ENCODE measurements at places on chromosomes 3 and 15.
A peak's percentile ranks its signal among the peaks of the same experiment; 100 is the strongest.

GRCh38 chr3:25037049-25037547 is 391.0 kb upstream of the RARB start:
- DNase-seq, result peak; percentile 48

DNA sequence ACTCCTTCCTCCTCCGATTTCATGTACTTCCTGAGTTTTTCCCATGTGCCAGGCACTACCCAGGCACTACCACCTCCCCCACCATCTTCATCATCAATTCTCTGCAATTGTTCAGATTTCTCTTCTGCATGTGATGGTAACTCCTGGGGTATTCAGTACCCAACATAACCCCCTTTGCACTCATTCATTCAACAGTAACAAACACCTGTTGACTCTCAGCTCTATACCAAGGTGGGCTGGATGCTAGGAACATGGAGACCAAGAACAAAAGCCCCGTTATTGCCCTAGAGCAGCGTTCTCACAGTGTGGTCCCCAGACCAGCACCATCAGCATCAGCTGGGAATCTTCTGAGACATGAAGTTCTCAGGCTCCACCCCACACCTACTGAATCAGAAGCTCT is 113.0 kb upstream of the CHD2 start:
- DNase-seq, result no peak

- DNase-seq, result no peak
Measured at GRCh38 chr15:78307976-78308375, 8.6 kb upstream of the SKIC8 start.

DNA sequence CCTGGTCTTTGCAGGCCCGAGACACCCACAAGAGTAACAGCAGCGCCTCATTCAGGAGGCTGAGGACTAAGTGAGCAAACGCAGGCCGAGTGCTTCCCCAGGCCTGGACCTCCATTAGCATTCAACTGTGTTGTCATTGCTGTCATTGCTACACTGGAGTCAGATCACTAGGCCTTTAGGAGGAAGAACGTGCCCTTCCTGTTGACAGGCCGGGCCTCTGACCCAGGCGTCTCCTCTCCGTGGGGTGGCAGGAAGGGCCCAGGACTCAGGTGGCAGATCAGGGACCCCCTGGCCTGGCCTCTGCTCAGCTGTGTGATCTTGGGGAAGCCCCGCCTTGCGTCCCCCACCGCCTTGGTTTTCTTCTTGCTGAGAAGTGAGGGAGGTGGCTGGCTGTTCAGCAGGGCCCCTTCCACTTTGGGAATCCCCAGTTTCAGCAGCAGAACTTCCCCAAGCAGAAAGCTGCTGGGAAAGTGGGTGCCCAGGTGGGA is 19.1 kb downstream of the ZDHHC19 start:
- no peak for DNase-seq

GRCh38 chr3:150449169-150449721 is 41.1 kb downstream of the TSC22D2 start:
- peak; percentile 80 for DNase-seq

- no peak for DNase-seq
Measured at GRCh38 chr3:101791778-101792177, 12.8 kb downstream of the NXPE3 start.

DNA sequence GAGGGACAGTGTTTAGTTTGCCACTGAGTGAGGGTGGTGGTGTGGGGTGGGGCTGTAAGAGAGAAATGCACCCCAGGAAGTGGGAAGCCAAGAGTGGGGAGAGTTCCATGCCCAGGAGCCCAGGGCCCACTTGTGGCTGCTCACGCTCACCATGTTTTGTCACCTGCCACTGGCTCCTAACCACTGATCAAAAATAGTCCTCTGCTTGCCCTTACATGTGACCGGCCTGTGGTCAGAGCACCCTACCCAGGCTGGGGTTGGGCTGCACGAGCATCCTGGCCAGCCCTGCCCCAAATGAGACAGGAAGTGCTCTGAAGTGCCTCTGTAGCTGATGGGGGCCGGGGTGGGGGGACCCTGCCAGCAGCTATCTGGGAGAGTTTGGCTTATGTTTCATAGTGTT is 216.3 kb downstream of the RPLP1 start:
- no peak for DNase-seq

DNA sequence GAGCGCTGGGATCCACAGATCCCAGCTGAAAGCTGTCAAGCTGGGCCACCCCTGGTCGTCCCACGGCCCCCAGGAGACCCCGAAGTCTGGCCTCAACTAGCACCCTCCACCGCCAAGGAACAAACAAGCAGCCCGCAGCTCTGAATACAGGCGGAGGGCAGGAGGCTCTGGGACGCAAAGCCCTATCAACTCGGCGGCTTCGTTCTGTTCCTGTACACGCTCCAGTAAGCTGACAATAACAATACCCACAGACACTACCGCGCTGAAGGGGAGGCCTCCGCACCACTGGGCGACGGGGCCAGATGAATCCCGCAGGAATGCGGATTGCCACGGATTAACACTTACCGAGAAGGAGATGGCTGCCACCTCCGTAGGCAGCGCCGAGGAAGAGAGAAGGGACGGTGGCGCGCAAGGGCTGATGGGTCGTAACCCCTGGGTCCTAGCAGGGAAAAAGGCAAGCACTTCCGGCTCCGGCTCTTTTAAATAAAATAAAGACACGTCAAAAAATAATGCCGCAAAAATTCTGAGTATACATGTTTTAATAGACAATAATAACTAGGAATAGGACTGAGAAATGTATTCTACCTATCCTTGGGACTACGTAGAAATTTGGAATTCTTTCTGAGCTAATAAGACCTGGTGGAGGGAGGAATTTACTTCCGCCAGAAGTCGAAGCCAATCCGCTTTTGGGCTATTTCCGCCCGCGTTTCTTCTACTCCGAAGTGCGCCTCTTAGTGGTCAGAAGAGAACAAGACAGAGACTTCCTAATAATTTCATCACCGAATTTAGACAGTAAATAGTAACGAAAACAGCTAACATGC is at the start of gene RPL32:
TSS of gene RPL32 (minus strand) at position 417 of the 821 bp plus-strand sequence. CDS start 1,328 bp downstream, outside the sequence.
- DNase-seq, result peak; percentile 99

DNA sequence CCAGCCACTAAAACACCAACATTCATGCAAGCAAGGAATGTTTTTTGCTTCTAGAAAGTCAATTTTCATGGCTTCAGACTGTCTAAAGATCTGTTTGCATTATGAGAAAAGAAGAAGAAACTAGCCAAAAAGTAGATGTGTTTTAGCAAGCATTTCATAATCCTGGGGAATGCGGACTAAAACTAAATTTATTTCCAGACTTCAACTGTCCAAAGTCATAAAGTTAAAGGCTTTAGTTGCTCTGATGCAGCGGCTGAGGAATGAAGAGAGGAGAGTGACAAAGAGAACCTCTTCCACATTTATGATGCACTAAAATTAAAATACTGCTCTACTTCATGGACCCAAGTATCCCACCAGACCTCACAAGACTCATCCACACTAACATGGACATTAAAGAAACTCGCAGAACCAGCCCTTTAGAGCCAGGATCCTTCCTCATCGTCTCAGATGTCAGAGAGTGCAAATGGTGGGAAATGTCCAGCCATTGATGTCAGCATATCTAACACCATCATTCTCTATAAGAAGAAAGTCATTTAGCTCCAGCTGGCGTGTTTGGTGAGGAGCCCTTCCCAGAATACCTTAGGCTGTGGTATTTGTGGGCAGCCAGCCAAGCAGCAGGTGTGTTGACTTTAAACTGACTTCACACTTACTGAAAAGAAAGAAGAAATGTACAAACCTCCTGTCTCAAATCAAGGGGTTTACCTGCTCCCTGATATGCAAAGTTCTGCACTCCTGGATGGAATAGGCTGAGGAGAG is 17.4 kb downstream of the FYCO1 start:
- no peak for DNase-seq

- peak; percentile 57 for DNase-seq
Measured at GRCh38 chr3:16033889-16034687, 140.4 kb upstream of the GALNT15 start.

DNA sequence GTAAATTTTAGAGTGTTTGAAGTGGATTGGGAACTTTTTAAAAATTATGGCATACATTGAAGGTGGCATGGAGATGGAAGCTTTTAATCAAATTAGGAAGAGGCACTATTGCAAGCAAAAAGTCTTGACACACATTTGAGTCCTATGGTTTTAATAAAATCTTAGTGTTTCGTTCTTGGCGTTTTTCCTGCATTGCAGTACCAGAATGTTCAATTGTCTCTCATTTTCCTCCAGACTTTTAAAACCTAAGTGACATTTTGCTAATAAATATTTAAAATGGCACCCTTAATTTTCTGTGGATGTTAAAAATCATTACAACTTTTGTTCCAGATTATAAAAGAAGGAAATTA is 2.2 kb downstream of the TGFBR2 start:
- no peak for DNase-seq

- no peak for DNase-seq
Measured at GRCh38 chr3:151195826-151196225, 7.2 kb downstream of the GPR171 start.

DNA sequence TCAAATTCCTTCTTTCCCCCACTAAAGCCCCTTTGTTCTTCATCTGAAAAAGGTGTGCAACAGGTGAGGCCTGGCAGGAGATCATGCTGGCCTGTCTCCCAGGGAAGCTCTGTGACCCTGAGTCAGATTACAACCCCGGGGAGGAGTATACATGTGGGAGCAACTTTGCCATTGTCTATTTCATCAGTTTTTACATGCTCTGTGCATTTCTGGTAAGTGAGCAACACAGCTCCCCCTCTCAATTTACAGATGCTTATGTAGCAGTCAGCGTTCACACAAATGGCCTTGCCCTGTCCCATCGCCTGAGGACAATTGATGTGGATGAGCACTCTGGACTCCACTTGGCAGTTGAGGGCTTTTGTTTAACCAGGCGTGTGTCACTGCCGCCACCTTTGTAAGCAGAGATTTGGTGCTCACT is 70.4 kb downstream of the CHDH start:
- no peak for DNase-seq

DNA sequence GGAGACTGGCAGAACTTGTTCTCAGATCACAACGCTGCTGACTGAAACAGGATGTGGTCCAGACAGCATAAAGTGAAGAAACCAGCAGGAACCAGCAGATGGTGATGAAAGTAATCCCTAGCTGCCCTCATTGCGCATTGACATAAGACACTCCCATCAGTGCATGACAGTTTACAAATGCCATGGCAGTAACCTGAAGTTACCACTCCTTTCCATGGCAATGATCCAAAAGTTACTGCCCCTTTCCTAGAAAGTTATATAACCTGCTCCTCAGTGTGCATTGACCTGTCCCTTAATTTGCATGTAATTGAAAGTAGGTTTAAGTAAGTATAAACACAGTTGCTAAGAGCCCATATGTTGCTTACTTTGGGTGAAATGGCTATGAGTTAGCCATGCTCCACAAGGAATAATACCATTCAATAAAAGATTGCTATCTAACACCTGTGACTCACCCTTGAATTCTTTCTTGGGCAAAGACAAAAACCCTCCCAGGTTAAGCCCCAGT is 149.1 kb upstream of the CD96 start:
- DNase-seq, result no peak

- no peak for DNase-seq
Measured at GRCh38 chr3:120775411-120775810, 32.9 kb downstream of the GTF2E1 start.

DNA sequence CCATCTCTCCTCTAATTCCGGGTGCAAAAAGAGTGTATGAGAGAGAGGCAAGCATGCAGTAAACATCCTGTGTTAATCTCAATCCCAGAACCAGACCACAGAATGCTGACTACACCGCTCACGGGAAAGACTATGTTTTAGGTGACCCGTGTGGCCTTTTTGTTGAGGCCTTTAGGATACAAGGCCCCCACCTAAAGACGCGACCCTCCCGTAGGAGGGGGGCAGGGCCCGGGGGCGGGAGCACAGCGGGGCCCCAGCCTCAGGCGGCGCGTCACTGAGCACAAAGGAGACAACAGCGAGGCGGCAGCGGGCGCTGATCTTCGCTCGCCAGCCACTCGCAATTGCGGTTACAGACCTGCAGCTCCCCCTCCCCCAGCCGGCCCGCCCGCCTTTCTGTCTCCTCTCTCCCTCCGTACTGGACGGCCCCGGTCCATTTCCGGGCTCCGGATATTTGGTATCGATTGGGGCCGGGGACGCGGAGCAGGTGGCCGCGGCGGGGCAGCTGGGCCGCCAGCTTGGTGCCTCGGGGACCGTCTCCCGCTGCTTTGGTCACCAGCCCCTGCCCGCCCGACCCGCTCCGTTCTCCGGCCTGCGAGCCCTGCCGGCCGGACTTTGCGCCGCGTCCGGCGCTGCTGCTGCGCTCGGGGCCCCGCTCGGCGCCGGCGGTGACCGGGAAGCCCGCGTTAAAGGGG is at the start of gene CCDC50:
TSS of gene CCDC50 (plus strand) at position 433 of the 692 bp plus-strand sequence. CDS start 281 bp downstream, outside the sequence.
- DNase-seq, result peak; percentile 68

- DNase-seq, result peak; percentile 46
Measured at GRCh38 chr3:52792961-52793695, 1.5 kb upstream of the ITIH3 start.

DNA sequence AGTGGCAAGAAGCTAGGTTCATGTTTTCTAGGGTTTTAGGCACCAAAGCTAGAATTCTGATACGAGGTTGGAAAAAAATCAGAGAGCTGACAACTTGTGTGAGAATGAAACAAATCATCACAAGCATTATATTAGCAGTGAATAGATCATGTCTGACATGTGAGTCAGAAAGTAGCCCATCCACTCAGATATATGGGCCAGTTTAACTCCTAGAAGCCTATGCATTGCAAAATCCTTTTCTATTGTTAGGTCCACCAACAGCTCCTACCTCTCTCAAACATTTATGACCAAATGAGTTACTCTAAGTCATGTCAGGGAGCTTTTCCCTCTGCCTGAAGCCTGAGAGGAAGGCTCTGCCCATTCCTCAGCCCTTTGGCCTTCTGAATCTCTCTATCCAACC is 44.0 kb downstream of the KBTBD12 start:
- DNase-seq, result no peak

DNA sequence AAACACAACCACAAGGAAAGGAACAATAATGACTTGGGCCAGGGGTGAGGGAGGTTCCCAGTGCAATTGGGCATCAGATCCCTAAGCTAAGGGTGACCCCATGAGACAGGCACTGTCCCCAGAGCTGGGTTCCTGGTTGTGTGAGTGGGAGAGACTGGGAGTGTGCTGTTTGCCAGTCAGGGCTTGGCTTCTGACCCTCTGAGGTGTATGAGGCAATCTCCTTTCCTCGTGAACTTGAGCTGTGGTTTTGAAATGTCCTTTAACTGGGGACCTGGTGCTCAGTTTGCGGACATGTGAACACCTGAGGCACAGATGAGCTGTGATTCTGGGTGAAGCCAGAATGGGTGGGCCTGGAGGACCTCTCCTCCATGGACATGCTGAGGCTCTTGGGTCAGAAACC is 58.5 kb upstream of the PLXNA1 start:
- no peak for DNase-seq

- no peak for DNase-seq
Measured at GRCh38 chr15:58247855-58248842, 110.0 kb downstream of the AQP9 start.
